Natural killer cell treated with Interleukin-12 subunit alpha and Interleukin-12 subunit beta and Interleukin-15 and Interleukin-18, amount 100 ng/mL, for 72 hours (primary cell): ENCODE measurements at places on chromosomes 7 and 10. TPM values are rescaled to one million over a fixed set of nuclear protein-coding genes. Genes with fewer than 3 reads are reported as not detected.

Gene NME8
- not detected for total RNA-seq

DNA sequence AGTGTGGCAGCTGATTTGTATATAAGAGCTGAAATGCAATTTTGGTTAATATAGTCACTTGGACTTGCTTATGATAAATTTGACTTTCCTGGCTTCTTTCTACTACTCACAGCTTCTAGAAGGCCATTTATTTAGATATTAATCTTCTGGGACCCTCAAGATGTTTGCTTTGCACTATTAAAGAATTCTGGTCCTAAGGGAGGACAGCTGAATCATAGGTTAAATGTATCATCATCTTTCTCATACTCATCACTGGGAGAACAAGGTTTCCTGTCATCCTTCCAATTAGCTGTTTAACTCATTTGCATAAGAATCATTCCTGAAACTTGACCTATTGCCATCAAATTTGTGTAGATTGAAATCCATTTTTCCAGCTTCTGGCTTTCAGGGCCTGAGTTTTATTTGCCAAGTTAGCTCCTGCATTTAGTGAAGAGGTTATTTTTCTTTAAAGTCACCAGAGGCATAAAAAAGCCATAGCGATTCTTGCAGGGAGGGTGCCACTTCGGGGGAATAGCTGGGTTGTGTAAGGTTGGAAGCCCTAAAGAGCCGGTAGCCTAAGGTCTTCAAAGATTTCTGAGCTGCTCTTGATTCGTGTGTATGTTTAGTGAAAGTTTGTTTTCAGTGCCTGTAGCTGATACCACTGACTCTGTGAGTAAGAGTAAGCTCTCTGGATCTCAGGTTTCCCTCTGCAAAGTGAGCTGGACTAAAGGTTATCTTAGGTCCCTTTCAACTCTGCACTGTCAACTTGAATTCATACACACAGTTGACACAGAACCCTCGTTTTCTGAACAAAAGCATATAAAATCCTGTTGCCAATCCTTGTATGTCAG, 4.3 kb downstream of the MAP3K8 start:
- DNase-seq = no peak

DNA sequence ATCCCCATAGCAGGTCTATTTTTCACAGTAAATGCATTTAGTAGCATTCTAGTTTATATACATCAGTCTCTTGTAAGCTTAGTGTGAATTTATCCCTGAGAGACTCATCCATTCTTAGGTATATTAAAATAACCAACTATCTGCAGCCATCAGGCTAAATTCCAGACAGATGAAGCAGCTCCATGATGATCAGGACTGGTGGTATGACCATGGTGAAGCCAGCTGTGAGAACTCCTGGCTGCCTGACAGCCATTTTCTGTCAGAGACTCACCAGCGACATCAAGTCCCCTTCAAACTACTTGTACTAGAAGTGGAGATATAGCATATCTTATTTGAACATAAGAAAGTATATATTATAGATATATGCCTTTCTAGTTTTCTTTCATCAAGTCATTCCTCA, 70.3 kb upstream of the GSDME start:
- no peak for DNase-seq

DNA sequence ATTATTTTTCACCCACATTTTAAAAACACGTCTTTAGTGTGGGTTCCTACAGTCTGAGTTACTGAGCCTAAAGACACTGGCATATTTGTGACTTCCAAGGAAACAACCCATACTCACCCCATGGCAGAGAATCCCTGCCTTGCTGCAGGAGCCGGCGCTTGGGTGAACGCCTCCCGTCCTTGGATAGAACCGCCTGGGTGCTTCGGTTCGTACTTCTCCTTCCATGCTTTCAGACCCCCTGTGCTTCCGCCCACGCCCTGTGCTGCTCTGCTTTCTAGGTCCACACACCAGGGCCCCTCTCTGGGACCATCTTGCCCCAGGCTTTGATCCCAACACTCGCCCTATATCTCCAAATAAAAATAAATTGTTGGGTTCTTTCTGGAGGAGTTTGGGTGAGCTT, 125.8 kb downstream of the PTPRN2 start:
- no peak for DNase-seq

GRCh38 chr10:110681023-110681681, 37.0 kb downstream of the RBM20 start:
- no peak for DNase-seq

Gene PRKAR2B
- total RNA-seq = 0.57 TPM

DNA sequence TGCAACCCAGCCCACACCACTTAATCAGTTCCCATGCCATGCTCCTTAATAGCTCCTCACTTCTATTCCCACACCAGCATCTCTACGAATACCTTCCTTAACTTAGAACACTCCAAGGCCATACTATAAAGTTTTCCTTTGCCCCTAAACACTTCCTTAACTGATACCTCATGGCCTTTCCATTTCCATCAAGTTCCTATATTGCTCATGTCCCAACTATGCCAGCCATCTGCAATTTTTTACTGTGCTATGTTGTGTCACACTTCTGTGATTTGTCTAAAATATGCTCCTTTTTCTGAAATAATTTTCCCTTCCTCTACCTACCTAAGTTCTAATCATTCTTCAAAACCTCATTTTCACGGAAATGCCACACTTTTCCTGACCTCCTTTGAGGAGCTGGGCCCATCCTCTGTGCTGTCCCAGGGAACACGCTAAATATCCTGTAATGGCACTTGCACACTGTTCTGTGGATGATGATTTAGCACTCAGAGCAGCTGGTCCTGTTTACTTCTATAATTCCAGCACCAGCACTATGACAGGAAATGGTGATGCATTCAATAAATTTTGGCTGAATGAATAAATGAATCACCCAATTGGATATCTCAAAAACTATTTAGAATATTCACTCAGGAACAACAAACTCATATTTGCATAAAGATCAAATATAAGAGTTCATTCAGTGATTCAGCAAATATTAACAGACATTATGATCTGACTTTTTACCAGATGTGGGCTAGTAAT, 266.5 kb upstream of the HGF start:
- no peak for DNase-seq

DNA sequence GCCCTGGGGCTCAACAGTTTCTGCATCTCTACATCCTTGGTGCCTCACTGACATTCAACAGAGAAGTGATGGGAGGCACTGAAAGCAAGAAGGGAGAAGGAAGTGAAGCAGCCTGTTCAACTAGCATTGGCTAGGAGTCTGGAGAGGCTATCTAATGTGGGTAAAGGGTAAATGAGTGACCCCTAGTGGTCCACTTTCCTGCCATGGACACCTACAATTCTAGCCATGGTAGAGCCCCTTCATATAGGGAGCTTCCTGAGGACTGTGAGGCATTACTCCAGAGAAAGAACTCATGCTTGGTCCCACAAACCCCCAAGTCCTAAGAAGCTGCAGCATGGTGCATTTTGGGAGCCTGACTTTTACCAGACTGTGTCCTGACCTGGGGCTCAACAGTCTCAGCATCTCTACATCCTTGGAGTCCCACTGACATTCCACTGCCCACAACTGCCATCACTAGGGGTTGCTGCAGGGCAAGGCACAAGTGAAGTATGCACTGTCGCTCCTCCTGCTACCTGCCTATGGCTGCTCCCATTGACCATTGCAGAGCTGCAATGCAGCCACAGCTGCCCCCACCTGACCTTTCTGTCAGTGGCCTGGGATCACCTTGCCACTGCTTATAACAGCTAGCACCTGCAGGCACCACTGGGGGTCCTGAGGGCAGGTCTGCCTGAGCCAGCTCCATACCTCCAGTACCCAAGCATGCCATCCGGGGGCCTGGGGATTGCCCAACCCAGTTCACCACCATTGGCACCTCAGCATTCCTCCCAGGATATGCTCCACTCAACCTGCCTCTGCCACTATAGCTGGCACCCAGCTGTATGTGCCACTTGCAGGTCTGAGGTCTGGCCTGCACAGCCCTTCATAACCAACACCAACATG, 44.1 kb upstream of the CDK6 start:
- no peak for DNase-seq

- no peak for DNase-seq
Observed at GRCh38 chr7:47326220-47326619, 255.7 kb downstream of the TNS3 start.

Gene NEUROD6
- not detected for total RNA-seq

Gene SPOCK2
- total RNA-seq = 25.9 TPM

- no peak for DNase-seq
Observed at GRCh38 chr7:105837765-105838626, 38.4 kb downstream of the ATXN7L1 start.

- no peak for DNase-seq
Observed at GRCh38 chr7:77417801-77418200, 1.7 kb upstream of the GSAP start.

GRCh38 chr10:49749556-49750491, 12.3 kb downstream of the OGDHL start:
- DNase-seq = no peak
